ENCODE measurements at places on chromosomes 6 and 20.
A peak's percentile ranks its signal among the peaks of the same experiment; 100 is the strongest.

GRCh38 chr20:3312940-3313682, 74.1 kb upstream of the SLC4A11 start:
- no peak for DNase-seq

DNA sequence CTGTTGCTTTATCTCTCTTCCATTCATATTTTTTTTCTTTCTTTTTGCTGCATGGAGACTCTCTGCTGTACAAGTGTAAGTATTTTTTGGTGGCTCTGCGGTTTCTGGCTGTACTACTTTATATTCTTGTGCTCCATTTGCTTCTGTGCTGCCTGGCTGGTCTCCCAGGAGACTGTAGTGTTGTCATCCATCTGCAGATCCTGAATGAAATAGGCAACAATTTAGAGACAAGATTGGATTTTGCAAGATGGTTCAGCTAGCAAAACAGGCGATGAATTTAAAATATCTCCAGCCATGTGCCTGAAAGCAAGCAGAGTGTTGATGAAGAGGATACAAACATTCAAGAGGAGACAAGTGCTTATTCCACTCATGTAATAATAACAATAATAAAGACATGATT, 75.1 kb upstream of the SCGN start:
- no peak for DNase-seq

GRCh38 chr20:57773059-57773815, 63.4 kb upstream of the PMEPA1 start:
- no peak for DNase-seq

DNA sequence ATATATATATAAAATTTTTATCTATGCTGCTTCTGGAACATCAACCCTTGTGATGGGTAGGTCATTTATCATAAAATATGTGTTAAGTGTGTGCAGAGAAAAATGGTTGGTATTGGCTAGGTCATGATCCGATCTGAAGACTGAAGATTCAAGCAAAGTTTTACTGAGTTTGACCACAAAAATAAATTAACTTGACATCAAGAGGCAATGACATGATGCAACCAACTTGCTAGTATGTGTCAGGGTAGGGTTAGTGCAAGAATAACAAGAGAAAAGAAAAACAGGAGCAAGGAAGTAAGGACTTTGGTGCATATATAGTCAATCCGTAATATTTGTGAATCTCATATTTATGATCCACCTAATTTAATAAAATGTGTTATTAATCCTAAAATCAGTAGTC, 1202.0 kb upstream of the ADGRB3 start:
- no peak for DNase-seq

DNA sequence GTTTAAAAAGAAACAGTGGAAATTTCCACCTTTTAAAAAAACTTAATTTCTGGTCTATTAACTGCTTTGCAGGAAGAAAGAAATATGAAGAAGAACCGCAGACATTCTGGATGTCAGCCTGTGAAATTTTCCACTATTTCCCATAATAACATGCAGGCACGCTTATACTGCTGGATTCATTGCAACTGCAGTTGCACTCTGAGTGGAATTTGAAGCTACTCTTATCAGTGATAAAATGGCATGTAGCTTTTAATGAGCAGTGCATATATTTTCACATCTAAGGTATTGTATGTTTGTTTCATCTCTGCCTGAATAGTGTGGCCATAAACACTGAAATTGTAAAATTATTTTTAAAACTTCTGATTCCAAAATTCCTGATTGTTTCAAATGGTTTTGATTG, 28.2 kb downstream of the NCOA3 start:
- DNase-seq, result no peak

- no peak for DNase-seq
These were observed 42.1 kb downstream of the IYD start for GRCh38 chr6:150410906-150411305.

GRCh38 chr20:13222319-13222716, 1.2 kb downstream of the ISM1 start:
- DNase-seq, result no peak

DNA sequence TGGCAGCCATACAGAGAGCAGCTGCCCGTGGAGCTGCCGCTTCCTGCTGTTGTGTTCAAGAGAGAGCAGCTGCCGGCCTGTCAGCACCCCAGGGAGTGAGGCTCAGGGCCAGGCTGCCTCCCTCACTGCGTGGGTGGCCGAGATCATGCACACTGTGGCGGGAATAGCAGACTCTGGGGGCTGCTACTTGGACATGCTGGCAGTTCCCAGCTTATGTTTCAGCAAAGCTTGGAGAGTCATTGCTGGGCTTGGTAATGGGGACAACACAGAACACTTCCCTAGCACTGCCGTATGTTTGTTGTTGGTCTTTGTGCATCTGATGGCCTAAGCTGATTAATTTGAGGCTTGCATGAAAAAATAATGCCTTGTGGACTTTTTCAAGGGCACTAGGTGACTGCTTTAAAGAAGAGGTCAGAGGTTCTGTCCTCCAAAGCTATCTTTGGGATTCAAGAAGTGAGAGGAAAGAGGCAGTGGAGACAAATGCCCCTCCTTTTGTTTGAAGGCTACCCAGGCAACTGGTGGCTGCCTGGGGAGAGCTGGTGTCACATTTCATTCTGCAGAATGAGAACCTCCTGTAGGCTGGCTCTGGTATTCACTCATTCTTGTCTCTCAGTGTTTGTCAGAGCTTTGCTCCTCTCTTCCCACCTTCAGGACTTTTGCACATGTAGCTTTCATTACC, 18.8 kb downstream of the MRAP2 start:
- peak; percentile 59 for DNase-seq

All from NCI-H187 (cell line).